ENCODE measurements at places on chromosomes 1 and 21.

GRCh38 chr1:232209357-232209756 is 420.6 kb downstream of the SIPA1L2 start:
- DNase-seq = no peak

DNA sequence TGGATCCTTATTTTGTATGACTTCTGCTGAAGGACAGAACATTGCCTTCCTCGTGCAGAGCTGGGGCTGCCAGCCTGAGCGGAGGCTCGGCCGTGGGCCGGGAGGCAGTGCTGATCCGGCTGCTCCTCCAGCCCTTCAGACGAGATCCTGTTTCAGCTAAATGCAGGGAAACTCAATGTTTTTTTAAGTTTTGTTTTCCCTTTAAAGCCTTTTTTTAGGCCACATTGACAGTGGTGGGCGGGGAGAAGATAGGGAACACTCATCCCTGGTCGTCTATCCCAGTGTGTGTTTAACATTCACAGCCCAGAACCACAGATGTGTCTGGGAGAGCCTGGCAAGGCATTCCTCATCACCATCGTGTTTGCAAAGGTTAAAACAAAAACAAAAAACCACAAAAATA is 27.5 kb upstream of the KDM4A start:
- DNase-seq = no peak

DNA sequence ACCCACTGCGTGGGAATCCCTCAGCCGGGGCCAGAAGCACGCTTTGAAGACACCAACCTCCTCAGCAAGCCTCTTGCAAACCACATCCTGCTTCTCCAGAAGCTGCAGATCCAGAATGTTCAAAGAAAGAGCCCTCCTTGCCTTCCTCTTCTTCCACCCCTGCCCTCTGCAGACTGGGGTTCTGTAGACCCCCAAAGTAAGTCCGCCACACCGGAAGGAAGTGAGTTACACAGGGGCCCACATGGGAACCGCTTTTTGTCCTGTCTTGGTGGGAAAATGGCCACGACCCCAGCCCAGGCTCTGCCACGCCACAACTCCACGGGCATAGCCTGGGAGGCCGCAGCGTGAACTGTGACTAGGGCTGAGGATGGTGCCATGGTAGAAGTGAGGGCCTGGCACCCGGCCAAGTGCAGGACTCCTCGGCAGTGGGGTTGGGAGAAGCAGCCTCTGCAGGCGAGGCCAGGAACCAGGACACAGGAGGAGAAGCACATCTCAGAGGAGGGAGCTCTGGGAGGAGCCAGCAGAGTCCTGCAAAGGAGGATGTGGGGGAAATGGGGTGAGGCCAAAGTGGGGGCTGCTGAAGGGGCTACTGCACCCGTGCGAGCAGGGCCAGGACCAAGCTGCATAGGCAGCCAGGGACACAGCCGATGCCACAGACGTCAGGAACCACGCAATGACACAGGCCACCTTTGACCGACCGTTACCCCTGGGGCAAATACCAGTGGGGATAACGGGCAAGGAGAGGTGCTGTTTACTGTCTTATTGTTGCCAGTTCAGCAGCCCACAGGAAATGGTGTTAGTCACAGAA is 30.9 kb downstream of the PDE9A start:
- DNase-seq = peak; percentile 44

DNA sequence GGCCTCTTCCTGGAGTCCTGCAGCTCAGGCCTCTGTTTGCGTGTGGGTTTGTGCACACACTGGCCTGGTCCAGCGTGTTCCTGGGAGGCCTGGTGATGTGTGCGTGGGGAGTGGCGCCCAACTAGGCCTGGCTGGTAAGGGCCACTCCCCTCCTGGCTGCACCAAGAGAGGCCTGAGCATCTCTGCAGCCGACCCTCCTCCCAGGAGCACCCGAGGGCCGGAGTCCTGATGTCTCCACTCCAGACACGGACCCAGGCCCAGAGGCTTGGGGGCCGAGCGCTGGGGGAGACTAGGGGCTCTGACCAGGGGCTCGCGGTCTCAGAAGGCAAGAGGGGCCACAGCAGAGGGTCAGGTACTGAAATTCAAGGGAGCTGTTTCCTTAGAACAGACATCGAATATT is 33.3 kb downstream of the MORN1 start:
- DNase-seq = no peak

DNA sequence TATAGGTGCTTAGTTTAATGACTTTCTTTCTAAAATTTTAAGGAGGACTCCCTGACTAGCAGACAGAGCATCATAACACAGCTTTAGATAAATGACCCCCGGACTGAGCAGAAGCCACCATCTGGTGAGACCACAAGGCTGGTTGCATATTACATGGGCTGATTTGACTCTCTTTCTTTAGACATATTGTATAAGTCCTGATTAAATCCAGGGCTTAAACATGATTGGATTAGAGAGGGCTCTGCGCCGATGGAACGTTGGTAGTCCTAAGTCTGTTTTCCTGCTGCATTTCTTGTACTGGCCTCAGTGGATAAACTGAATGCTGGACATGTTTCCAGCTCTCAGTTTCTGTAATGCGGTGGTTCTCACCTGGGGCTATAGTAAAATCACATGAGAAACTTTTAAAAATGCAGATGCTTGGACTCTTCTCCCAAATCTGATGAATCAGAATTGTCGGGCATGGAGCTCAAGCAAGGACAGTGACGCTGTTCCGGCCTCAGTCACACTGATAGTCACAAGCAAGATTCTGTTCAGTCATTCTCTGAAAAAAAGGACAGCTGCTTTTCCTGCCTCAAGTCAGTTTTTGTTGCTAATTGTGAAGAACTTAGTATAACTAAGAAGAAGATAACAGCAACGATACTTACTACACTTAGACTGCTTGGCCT is 16.6 kb downstream of the DDI2 start:
- no peak for DNase-seq

DNA sequence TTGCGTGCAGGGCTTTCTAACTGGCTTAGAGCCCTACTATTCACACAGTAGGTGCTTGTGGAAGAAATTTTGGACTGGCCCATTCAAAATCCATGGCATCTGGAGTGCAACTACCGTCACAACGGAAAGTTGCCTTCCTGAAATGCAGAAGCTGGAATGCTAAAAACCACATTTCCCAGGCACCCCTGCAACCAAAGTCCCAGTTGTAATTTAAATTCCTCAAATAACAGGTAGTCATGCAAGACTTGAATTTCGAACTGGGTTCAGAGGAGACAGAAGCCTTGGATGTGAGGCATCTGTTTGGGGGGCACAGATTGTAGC is 186.7 kb downstream of the TOMM20 start:
- DNase-seq = no peak

GRCh38 chr1:40221977-40222772 is 25.6 kb upstream of the TMCO2 start:
- DNase-seq = no peak

GRCh38 chr1:107794571-107794970 is 170.4 kb downstream of the VAV3 start:
- DNase-seq = no peak

GRCh38 chr1:86753700-86754099 is 49.3 kb downstream of the SH3GLB1 start:
- no peak for DNase-seq

- DNase-seq = no peak
Observed at GRCh38 chr1:232883992-232884661, 66.3 kb upstream of the NTPCR start.

- DNase-seq = no peak
Observed at GRCh38 chr21:15967661-15968060, 237.9 kb downstream of the USP25 start.

DNA sequence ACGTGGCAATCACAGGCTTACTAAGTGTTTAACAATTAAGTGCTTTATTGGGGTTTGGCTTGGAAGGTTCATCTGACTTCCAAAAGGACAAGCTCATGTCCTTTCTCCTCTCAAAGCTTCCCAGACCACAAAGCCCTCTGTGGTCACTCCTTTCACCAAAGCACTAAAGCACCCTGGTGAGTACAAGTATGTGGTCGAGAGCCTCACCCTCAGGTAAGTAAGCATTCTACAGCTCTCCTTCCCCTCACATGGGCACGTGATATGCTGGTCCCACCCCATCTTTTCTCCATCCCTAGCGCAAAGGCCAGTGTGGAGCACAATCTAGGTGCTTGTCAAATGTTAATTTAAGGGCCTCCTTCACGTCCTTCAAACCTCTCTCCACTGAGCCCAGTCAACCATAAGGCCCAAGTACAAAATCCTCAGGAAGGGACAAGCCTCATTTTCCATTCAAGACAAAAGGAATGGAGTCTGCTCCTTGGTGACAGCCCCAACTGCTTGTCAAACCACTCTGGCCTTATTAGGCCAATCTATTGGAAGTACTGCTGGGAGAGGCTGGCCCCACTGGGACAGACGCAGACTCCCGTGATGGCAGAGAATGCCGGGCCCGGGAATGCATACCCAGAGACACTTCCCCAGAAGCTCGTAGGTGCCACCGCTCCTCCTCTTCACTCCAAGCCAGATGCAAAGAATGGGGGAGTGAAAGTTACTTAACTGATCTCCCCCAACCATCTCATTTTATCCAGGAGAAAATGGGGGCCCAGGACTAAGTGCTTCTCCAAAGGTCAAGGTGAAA is 7.8 kb downstream of the STMN1 start:
- no peak for DNase-seq

GRCh38 chr1:89523572-89524368 is 859 bp upstream of the LRRC8B start:
- peak; percentile 68 for DNase-seq

DNA sequence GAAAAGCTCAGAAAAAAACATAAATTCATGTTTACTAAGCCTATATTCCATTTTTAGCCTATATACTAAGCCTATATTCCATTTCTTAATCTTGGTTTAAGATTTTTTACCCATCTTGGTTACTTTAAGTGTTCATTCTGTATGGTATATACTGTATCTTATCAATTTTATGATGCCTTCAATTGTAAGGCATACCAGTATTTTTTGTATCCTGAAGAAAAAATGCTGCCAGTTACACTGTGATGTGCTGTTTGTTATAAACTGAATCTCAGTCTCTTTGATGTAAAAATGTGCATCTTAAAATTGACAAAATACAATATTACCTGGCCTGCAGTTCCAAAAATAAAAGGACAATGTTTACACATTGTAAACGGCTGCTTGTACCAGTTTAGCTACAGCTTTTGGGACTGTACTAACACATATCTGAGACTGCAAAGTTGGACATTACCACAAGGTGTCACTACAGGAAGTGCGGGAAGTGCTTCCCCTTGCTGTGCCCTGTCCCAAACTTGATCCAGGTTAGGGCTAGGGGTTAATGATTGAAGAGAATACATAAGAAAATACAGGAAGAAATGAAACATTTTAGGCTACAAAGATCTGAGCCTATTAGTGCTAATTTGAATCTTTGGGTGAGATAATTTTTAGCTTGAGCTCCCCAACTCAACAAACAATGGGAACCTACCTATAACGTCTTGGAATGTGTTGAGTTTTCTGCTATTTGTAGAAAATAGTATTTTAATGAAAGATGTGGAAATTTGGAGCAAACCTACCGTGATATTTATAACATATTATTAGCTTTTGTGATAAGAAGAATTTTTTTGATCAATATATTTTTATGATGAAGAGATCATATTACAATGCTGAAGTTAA is 108.9 kb downstream of the LBR start:
- peak; percentile 14 for DNase-seq

GRCh38 chr1:85607126-85607920 is 26.8 kb downstream of the CCN1 start:
- DNase-seq = no peak

DNA sequence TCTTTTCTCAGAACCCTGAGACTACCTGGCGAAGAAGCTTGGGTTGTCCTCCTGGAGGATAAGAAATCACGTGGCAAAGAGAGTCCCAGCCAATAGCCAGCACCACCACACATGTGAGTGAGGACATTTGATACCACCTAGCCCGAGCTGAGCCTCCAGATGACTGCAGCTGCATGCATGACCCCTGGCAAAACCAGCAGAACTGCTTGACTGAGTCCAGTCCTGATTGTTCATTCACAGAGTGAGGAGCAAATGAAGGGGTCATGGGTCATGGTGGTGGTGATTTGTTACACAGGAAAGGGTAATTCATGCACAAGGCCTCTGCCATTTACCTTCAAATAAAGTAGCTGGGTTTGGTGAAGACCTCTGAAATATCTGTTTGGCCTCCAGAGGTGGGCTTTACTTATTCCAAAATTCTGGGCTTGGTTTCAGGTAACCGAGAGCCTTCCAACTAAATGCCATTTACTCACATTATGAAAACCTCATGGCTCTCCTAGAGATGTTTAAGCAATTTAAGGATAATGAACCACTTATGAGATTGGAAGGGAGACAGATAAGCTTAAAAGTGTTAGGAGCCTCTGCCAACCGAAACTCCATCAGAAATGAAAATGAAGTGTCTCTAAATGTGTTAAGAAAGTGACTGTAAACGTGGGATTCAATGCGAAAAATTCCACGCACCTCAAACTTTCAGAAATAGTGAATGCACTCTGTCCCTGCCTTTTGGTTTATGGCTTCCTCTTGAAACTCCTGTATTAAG is 163.3 kb downstream of the SLC35F3 start:
- no peak for DNase-seq

GRCh38 chr1:233327651-233328141 is at the start of gene MAP3K21:
TSS of gene MAP3K21 (plus strand) at chr1:233327724. CDS start at chr1:233328029, 305 bp downstream.
- no peak for DNase-seq

- no peak for DNase-seq
Observed at GRCh38 chr1:235937123-235937522, 70.4 kb upstream of the LYST start.

DNA sequence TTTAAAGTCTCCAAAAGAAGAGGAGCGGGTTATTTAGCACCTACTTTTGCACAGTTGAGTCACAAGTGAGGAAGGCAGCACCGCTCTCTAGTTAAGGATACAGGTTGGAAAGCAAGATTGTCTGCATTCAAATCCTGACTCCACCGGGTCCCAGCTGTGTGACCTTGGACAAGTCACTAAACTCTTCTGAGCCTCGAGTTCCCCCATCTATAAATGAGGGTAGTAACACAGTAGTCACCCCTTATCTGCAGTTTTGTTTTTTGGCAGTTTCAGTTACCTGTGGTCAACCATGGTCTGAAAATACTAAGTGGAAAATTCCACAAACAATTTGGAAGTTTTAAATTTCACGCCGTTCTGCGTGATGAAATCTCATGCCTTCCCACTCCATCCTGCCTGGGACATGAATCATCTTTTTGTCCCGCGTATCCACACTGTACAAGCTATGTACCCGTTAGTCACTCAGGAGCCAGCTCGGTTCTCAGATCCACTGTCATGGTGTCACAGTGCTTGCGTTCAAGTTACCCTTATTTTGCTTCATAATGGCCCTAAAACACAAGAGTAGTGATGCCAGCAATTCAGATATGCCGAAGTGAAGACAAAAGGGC is 49.4 kb downstream of the CAPZB start:
- peak; percentile 28 for DNase-seq

GRCh38 chr1:156559797-156560385 is 12.5 kb downstream of the IQGAP3 start:
- no peak for DNase-seq

- no peak for DNase-seq
Observed at GRCh38 chr21:40719615-40720014, 127.3 kb downstream of the DSCAM start.

GRCh38 chr1:7479571-7479970 is 291.5 kb upstream of the VAMP3 start:
- DNase-seq = no peak

- no peak for DNase-seq
Observed at GRCh38 chr21:35189077-35189863, 140.2 kb upstream of the RUNX1 start.
